Right kidney (tissue), 9 donors: ENCODE measurements at places on chromosomes 13 and 19.

DNA sequence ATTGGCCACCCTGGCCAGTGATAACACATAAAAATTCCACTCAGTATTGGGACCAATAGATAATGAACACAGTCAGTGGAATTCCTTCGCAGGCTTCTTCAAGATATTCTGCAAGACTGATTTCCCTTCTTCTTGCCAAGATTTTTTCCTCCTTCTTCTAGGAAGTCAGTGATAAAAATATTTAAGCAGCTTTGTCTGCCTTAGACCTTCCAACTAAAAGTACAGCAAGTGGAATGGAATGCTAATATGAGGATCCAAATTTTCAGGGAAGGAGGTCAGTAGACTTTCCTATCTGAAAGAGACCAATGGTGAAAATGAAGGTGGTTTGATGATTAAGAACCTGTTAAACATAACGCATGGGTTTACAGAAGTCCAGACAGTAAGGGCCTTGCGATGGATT is 9.6 kb downstream of the STARD13 start:
- DNase-seq: no peak

GRCh38 chr19:55178781-55179599 is 1.1 kb downstream of the SYT5 start:
- peak; percentile 83 for DNase-seq

DNA sequence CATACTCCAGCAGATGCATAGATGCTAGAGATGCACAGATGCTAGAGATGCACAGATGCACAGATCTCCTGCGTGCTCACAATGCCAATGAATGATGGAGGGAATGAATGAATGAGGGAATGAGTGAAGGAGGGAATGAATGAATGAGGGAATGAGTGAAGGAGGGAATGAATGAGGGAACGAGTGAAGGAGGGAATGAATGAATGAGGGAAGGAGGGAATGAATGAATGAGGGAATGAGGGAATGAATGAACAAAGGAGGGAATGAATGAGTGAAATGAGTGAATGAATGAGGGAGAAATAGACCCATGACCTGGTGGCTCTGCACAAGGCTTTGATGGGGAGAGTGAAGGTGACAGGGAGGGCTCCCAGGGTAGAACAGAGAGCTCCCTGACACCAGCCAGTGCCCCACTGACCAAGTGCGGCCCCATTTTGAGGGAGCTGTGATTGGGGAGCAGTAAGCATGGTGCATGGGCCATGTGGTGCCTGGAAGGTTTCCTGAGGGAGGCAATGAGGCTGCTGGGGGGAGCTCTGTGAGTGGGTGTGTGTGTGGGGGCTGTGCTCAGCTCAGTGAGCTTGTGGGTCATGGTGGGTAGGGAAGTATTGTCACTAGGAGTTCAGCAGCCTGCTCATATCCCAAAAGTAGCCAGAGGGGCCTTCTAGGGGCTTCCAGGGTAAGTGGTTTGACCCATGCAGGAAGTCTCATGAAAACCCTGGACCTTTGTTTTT is 12.7 kb downstream of the SLC27A1 start:
- no peak for DNase-seq

DNA sequence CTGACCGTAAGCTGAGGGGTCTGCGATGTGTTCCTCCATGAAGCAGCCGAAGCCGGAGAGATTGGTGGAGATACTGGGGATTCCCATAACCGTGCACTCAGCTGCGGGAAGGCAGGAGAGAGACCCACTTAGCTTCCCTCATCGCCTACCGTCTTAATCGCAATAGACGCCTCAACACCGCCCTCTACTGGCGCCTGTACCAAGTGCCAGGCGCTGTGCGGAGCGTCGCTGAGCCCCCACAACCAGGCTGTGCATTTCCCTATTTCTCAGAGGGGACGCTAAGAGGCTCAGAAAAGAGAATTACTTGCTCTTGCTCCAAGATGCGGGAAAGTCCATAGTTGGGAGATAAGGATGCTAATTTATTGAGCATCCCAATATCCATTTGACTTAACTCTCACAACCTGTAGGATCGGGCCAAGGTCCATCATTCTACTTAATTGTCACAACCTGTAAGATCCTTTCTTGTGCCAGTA is 5.8 kb downstream of the FTL start:
- DNase-seq: peak; percentile 69

- DNase-seq: no peak
Measured at GRCh38 chr13:78841358-78841963, 182.5 kb upstream of the OBI1 start.

- no peak for DNase-seq
Measured at GRCh38 chr19:3281026-3281425, 56.6 kb downstream of the CELF5 start.

GRCh38 chr19:53696951-53697350 is 65.2 kb downstream of the DPRX start:
- no peak for DNase-seq

DNA sequence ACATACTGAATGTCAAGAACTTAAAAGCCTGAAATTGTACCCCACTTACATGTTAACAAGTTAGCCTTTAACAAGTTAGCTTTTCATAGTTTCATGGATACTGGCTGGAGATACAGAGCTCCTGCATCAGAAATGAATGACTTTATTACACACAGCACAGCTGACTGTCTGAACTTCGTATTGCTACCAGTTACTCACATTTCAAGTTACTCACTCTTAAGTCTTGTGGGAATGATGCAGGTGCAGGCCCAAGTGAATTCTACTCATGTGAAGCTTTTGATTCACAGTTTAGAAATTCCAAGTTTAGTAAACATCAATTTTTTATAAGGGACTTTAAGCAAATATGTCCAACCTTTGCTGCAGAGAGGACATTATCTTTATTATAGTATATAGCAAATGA is 762.2 kb upstream of the PRR20A start:
- DNase-seq: no peak

DNA sequence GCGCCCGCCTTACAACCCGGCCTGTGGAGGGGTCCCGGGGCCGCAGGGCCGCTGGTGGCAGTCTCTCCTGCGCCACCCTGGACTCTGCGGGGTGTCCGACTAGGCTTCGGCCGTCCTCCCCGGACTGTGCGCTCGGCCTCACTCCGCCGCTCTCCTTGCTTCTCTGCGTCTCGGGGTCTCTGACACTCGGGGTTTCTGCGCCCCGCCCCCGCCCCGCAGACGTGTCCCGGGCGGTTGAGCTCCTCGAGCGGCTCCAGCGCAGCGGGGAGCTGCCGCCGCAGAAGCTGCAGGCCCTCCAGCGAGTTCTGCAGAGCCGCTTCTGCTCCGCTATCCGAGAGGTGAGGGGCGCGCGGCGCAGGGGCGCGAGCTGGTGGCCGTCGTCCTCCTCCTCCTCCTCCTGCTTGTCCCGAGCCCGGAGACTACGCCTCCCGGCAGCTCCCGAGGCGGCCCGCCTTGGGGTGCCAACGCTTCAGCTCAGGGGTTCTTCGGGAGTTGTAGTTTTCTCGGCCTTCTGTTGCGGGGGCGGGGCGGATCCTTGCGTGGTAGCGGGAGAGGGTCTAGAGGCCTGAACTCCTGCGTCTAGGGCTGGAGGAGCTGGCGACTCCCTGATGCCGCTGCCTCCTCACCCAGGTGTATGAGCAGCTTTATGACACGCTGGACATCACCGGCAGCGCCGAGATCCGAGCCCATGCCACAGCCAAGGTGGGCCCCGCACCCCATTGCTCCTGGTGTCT is 627 bp downstream of the LIN7B start:
- peak; percentile 93 for DNase-seq

GRCh38 chr19:850221-850978 is 1.7 kb upstream of the ELANE start:
- peak; percentile 59 for DNase-seq

GRCh38 chr19:46885411-46885810 is 24.6 kb downstream of the ARHGAP35 start:
- no peak for DNase-seq

DNA sequence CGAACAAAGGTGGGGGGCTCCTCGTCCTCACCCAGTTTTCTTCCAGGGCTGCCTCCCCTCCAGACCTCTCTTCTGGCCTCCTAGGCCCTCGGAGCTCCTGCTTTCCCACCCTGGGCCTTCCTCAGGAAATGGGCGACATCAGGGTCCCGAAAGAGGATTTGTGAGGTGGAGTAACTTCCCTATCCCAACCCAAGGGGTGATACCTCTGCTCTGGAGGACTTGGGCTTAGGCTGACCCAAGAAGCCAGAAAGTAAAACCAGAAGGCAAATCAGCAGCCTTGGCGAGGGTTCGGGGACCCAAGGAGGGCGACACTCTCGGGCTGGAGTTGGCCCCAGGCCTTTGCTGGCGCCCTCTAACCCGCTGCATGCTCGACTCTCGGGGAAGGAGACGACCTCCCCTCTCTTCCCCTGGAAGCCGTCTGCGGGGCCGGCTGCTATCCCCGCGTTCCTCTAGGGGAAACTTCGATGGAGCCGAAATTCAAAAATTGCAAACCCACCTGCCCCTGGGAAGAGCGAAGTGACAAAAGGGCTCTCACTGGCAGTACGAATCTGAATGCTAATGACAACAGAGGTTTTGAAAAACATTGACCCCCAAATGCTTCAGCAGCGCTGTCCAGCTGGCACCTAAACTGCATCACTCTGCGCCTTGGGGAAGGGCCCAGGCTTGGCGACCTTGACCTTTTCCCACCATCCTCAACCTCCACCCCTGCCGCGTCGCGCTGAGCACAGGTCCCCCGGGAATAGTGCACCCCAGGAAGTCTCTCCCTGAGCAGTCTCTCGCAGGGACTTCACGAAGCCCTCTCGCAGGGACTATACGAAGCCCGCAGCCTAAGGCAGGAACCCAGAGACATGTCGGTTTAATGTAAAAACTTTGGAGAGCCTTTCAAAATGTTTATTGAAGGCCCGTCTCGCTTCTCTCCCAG is 2.4 kb downstream of the PDX1 start:
- DNase-seq: peak; percentile 37

- DNase-seq: no peak
Measured at GRCh38 chr19:55254625-55254977, 4.2 kb downstream of the PPP6R1 start.

DNA sequence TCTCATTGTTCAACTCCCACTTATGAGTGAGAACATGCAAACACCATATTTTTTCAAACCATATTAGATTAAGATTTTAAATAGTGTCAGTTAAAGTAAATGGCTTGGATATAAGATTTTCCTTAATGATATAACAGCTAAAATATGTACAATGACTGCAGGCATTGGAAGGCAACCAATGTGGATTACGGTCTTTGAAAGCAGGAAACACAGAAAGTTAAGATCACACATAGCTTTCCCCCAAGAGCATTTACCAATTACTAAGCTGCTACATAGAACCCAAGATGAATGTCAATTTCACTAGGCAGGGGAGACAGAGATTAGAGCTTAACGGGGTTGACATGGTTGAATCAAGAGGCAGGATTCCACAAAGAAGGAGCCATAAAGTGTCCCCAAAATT is 173.2 kb upstream of the TRPC4 start:
- DNase-seq: no peak

- no peak for DNase-seq
Measured at GRCh38 chr19:14102756-14103155, 12.2 kb upstream of the SAMD1 start.

GRCh38 chr13:50015258-50015657 is at the start of gene KCNRG:
Gene KCNRG, plus strand, starts transcription at chr13:50015444. Its CDS starts 50 bp downstream, at chr13:50015494.
- DNase-seq: no peak
